Activated CD8-positive, alpha-beta memory T cell treated with anti-CD3 and anti-CD28 coated beads for 4 hours (primary cell): ENCODE measurements at places on chromosomes 7 and 10.

DNA sequence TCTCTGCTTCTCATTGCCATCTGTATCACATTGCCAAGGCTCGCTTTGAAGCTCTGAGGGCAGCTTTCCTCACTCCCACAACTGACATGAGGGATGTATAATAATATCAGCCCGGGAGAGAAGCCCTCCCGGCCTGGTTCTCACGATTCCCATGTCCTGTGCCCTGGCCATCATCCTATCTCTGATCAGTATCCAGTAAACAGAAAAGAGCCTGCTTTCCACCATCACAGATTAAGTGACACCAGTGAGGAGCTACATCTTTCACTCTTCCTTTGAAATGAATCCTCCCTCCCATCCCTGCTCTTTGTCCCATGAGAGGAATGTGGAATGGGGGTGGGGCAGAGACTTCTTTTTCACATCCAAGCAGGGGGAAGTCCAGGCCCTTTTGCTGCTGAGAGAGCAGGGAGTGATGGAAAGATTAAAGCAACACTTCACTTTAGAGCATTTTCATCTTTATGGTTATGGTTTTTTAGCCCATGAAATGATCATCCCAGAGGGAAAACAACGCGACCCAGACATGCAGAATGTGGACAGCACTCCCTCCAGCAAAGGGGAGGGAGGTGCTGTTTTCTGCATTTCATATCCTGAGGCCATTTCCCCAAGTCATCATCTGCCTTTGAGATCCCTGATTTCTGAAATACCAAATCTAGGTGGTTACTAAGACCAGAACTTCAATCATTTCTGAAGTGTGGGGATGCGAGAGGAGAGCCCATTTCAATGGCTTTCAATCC, 84.6 kb upstream of the LYZL1 start:
- no peak for DNase-seq

- no peak for DNase-seq
Measured at GRCh38 chr10:112851588-112852211, 98.3 kb upstream of the TCF7L2 start.

DNA sequence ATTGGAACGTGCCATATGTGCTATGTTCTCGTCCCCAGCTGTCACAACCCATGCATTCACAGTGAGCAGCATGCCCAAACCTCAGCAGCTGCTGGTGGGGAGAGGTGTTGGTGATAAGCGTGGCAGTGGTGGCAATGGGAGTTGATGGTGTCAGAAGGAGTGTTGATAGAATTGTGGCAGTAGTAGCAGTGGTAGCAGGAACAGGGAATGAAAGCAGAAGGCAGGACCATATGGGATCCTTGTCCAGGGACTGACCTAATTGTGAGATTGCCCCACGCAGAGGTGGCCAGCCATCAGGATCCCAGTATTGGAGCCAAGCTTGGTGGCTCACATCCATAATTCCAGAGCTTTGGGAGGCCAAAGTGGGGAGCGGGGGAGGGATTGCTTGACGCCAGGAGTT, 276.3 kb downstream of the GALNT17 start:
- no peak for DNase-seq

DNA sequence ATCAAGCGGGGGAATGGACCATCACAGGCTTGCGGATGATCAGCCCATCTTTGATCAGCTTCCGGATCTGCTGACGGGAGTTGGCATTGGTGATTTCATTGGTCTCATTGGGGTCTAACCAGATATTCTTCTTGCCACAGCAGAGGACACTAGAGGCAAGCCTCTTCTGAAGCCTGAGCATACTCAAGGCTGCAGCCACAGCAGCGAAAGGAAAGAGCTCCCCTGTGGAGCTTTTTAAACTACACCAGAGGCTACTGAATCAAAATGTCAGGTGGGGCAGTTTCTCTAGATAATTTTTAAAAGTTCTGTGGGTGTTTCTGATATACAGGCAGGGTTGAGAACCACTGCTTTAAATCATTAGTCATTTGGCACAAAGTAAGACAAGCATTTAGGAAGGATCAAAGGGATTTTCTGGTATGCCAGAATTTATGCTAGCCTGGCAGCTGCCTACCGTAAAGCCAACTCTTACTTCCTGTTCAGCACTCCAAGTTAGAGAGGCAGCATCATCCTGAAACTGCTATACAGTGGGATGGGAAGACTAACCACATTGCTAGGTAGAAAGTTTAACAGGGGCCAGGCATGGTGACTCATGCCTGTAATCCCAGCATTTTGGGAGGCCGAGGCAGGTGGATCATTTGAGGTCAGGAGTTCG, 7.0 kb downstream of the NAPEPLD start:
- no peak for DNase-seq

- DNase-seq = no peak
Measured at GRCh38 chr10:105700218-105700617, 1059.1 kb downstream of the SORCS3 start.

DNA sequence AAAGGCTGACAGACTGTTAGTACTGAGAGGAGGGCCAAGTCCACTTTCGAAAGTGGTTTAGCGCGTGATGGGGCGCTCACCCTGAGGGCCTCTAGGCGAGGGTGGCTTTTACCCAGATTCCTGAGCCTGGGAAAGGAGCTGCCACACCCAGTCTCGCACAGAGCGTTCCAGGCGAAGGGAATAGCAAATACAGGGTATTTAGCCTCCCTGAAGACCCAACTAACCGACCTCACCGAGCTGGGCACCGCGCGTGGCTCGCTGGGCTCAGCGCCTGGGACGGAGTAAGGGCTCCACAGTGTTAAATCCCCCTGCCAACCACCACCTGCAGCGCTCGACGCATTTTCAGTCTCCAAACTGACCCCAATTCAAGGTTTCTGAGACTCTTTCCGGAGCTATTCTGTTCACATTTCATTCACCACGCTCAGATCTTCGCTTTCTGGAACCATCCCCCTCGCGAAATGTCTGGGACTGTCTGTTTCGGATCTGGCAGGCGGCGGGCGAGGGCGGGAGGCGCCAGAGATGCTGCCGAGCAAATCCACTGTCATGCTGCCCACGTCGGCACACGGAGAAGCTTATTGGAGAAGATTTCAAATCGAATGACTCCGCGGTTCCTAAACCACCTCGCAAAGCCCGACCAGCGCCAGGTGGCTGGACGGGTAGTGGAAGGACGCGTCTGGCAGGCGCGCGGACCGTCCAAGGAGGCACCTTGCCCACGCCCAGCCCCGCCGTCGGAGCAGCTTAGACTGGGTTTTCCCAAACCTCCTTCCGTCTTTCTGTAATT, 1.4 kb upstream of the OSBPL3 start:
- DNase-seq = no peak

DNA sequence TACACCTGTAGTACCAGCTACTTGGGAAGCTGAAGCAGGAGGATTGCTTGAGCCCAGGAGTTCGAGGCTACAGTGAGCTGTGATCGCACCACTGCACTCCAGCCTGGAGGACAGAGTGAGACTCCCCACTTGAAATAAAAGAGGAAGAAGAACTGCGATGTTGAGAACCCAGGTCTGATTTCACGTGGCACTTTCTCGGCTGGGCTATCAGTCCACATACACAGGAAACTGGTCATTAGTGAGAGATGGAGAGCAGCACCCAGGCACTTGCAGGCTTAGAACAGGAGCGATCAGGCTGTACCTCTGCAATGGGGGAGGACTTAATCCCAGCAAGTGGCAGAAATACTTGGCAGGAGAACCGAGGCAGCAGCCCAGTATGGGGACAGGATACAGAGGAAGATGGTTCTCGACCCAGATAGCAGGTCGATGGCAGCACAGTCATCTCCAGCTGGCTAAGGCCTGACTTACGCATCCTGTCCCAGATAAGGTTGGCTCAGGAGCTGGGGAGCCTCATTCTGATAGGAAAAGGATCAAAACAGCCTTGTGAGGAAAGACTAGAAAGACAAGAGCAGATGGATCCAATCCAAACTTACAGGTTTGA, 487.7 kb upstream of the AUTS2 start:
- DNase-seq = no peak

DNA sequence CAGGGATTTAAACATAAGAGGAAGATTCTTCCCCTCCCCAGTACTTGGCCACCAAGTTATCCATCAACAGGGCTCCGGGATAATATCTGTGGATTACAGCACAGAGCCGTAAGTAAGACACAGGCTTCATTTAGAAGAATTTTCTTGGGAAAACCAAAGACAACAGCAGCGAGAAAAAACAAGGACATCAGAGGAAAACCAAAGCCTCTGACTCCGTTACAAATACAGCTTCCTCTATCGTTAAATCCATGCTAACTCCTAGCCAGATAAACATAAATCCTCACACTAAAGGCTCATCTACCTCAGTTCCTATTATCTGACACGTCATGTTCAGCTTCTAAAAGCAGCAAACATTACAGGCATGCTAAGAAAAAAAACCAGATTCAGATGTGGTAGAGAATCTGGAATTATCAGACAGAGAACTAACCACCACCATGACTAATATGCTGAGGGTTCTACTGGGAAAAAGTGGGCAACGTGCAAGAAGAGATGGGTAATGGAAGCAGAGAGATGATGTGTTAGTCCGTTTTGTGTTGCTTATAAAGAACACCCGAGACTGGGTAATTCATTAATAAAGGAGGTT, 48.4 kb downstream of the BRI3 start:
- no peak for DNase-seq

DNA sequence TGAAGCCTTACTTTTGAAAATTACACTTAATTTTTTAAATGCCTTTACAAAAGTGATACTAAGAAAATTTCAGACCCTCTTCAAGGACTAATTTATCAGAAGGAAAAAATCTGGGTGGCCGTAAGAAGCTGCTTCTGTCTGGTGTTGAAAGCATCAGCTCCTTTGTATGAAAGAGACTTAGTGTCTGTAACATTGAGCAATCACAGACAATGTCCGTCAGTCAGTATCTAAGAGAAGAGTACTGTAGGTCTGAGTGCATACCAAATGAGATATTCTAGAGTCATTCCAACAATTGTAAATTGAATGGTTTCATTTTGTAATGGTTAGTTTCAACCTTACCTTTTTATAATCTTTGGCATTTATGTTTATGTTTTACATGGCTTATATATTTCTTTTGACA, 11.1 kb upstream of the MDFIC start:
- no peak for DNase-seq

GRCh38 chr10:96910488-96911395, 78.6 kb downstream of the LCOR start:
- no peak for DNase-seq

DNA sequence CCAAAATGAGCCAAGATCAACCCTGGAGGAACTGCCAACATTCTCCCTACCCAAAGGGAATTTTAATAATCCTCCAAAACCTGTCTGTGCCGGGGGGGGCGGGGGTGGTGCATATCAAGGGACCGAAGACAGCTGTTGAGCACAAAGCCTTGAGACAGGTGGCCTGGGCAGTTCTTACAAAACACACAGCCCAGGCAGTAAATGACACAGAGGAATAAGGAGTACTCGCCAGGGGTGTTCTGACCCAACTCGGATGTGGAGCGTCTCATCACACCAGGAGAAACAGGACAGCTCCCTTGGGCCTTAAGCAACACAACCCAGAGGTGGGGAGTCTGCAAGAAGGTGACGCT, 35.6 kb downstream of the PLAC9 start:
- DNase-seq = no peak

DNA sequence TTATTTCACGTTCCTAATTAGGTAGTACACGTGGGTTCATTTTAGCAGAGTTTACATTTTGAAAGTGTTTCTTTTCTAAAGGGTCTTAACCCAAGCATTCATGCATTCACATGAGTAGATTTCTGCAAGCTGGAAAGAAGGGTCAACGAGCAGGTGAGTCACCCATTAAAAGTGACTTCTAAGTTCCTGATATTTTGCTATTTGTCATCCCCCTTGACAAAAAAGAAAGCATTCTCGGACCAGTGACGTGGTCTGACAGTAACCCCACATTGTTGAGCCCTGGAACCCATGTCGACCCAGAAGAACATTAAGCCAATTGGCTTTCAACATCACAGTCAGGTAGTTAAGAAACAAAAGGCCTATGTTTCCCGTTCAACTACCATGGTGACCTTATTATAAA, 49.6 kb downstream of the ABCB5 start:
- DNase-seq = no peak

- DNase-seq = no peak
Measured at GRCh38 chr7:121440857-121441503, 44.9 kb upstream of the FAM3C start.
